ENCODE measurements at places on chromosomes 1 and 21.

GRCh38 chr21:45839274-45839673 is 142.3 kb upstream of the COL6A1 start:
- DNase-seq, result no peak

DNA sequence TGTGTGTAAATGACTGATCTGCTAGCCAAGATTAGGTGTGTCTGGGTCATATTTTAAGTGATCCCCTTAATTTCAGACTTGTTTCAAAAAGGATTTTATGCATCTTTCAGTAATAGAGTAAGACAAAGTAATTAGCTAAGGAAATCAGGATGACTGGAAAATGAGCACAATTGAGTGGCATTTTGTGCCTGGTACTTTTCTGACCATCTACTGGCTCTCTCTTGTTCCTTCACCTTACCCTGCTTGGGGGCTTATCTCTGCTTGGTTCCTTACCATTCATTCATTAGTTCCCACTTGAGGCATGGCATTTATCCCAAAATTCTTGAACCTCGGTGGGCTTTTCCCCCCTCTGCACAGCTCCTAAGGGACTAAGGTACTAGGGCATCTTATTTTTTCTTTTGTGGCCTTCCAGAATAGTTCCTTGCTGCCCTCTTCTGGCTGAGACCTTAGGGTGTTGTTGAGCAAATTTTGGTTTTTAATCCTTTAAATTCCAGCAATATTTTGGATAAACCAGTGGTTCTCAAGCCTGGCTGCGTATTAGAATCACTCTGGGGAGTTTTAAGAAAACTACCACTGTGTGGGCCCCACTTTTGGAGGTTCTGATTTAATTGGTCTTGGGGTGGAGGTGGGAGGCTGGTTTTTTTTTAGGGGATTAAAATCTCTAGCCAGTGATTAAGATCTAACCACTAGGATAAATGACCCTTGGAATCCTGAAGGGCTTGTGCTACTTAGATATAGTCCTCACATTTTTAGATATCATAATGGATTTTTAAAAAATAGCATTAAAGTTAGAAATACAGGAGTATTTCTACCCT is 50.8 kb downstream of the HS2ST1 start:
- peak; percentile 32 for DNase-seq

DNA sequence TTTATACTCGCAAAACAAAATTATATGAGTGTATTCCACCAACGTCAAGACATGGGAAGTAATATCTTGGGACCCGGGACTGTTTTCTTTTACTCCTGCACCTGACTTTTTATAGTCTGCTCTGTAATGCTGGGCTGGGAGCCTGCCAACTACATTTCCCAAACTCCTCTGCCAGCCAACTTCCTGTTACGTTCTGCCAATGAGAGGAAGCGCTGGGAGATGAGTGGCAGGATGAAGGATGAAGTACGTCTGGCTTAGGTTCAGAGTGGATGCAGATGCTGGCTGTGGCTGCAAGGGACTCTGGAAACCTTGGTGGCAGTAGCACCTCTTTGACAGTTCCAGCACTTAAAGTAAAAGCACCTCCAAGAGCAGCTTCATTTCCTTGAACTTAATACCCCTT is 59.6 kb downstream of the USP24 start:
- DNase-seq, result no peak

- no peak for DNase-seq
Measured at GRCh38 chr1:156667610-156667967, 9.6 kb downstream of the NES start.

- no peak for DNase-seq
Measured at GRCh38 chr21:27192281-27192949, 225.5 kb upstream of the ADAMTS5 start.

DNA sequence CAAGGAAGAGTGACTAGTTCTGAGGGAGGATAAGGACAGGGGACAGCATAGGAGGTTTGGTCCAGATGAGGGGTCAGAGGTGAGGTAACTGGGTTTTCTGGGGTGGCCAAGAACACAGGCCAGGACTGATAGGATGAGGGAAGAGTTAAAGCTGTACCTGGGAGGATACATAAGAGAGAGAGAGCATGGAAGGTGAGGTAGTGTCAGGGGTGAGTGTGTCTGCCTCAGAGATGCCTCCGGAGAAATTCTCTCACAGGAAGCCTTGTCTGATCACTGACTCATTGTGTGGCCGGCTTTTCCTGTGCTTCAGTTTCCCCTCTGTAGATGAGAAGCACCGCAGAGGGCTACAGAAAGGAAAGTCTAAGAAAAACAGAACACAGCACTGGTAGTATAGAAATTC is 40.2 kb downstream of the FASLG start:
- DNase-seq, result no peak

DNA sequence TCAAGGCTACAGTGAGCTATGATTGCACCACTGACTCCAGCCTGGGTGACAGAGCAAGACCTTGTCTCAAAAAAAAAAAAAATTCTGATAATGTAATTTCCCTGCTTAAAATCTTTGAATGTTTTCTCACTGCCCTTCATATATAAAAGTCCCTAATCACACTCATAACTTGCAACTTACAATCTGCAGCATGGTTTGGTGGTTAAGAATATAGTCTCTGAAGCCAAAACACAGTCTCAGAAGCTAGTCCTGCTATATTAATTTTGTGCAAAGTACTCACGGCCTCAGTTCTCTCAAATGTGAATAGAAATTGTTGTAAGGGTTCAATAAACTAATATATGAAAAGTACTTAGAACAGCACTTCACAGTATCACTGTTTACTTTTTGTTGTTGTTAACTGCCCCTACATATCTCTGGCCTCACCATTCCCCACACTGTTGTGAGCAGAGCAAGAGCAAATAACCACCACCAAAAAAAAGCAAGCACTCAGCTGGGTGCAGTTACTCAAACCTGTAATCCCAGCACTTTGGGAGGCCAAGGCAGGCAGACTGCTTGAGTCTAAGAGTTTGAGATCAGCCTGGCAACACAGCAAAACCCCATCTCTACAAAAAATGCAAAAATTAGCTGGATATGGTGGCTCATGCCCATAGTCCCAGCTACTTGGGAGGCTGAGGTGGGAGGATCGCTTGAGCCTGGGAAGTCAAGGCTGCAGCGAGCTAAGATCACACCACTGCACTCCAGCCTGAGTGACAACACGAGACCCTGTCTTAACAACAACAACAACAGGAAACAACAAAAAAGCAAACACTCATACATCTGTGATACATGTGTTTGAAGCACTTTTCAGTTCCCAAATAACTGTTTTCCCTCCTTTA is 22.4 kb downstream of the ASH1L start:
- no peak for DNase-seq

DNA sequence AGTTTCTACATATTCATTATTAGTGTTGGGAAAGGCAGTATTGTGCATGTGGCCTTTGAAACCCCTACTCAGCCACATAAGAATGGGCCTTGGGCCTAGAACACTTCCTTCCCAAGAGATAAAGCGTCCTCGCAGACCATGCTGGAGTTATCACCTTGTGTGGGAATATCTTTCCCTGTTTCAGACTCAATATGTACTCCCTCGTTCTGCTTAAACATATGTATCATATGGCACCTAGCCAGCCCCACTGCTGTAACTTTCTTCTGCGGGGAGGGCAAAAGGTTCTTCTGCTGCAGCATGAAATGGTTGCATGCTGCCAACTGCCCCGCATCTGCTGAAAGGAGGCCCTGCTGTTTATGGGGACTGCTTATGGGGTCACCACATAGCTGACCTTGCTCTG is 92.0 kb downstream of the CRB1 start:
- DNase-seq, result no peak

DNA sequence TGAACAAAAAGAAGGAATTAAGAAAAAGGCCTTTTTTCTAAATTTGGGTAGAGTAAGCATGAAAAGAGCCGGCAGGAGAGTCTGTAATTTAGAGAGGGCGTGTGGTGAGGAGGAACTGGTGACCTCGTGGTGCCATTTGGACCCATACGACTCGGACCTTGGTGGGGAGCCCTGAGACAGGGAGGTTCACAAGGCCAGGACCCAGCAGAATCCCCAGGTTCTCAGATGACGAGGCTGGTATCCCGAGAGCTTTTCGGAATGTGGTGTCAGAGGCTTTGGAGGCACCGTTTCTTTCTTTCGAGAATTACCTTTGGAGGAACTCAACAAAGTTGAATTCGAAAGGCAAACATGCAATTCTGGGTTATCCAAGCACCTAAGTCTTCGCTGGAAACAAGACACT is 34.8 kb downstream of the CLIC6 start:
- DNase-seq, result no peak

GRCh38 chr1:7454052-7454815 is 316.9 kb upstream of the VAMP3 start:
- DNase-seq, result peak; percentile 14

DNA sequence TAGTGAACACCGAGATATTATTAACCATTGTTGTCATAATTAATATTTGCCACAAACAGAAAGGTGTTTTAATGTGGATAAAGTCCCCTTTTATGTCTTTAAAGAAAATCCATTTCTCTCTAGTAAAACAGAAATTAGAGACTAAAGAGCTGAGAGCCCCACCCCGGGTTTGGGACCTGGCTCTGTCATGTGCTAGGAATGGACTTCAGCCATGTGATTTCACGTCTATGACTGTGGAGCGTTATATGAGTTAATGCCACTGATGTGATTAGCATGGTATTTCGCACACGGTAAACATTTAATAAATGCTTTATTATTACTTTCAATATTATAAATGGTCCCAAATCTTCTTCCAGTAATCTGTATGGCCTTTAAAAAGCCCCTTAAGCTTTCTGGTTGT is 205.0 kb upstream of the NFIA start:
- DNase-seq, result no peak

DNA sequence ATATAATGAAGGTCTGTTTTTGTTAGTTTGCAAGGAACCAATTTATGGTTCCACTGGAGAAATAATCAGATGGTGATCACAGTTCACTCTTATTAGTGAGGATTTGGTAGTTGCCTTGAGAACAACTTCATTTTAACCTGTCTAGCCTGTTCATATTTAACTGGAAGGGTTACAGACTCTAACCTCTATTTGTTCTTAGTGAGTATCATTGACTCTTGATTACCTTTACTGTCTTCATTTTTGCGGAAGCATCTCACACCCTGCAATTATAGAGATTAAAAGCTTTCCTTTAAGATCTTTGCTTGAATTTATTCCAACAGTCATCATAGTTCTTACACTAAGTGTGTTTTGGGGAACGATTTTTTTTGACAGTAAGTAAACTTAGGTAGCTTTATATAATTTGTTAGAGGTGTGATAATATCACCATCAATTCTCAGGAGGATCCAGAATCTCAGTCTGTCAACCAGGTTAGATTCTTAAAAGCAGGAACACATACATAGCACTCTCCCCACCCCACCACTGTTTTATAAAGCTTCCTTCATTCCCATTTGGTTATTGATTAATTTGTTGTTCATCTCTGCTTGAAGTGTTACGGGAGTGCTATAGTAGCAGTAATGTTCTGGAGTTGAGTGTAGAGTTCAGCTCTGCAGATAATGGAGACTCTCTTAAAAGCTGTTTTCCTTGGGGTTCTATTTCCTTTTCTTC is 30.1 kb downstream of the B3GALT2 start:
- no peak for DNase-seq

DNA sequence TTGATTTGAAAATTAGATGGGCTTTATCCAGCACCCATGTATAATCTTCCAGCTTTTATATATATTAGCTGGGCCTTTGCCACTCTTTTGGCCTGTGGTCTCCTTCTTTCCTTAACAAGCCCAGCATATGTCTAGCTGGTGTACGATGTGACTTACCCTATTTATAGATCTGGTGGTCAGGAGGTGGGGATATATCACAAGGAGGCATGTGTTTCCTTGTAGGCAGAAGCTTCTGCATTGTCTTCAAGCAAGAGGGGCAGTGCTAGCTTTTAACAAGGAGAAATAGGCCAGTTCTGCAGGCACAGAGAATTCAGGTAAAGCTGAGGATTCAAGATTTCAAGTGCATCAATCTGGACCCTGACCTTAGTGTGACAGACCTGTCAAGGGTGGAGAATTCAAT is 38.0 kb upstream of the DNASE2B start:
- DNase-seq, result peak; percentile 73

DNA sequence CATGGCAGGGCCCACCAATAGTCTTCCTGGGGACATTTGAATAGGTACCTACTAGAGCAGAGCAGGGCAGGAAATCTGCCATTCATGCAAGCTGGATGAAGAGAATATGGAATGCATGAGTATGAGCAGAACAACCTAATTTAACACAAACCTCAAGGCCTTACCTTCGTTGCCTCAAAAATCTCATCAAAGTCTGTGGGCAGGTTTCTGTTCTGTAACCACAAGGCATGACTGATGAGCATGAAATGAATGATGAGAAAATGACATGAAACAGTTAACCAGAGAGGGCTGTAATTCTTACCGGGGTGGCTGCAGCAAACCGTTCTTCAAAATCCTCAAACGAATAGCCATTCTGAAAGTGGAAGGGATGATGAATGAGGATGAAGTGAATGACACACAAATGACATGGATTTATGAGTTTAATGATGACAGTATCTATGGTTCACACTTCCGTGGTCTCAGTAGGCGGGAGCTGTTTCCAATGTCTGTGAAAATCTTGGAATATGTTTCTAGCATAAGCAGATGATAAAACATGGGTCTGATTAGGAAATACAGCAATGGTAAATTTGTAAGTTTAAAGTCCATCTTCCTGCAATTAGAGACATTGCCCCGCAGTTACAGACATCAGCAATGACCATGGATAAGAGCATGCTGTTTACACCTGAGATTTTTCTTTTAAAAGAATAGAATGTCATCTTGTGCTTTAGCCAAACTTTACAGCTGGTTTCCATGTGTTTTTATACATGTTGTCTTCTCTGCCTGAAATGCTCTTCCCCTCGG is 67.6 kb upstream of the C8B start:
- no peak for DNase-seq

- DNase-seq, result no peak
Measured at GRCh38 chr1:66542811-66543767, 9.1 kb downstream of the SGIP1 start.

GRCh38 chr1:41891199-41891896 is 27.4 kb downstream of the HIVEP3 start:
- DNase-seq, result no peak

GRCh38 chr1:5620997-5621396 is 371.2 kb downstream of the NPHP4 start:
- no peak for DNase-seq

- no peak for DNase-seq
Measured at GRCh38 chr1:41715441-41716095, 203.2 kb downstream of the HIVEP3 start.

- peak; percentile 64 for DNase-seq
Measured at GRCh38 chr1:115977499-115978258, 1.4 kb downstream of the SLC22A15 start.

GRCh38 chr1:50189369-50189768 is 80.6 kb downstream of the ELAVL4 start:
- DNase-seq, result no peak

GRCh38 chr1:118123116-118123839 is 61.8 kb downstream of the SPAG17 start:
- no peak for DNase-seq

- peak; percentile 90 for DNase-seq
Measured at GRCh38 chr1:161486806-161487741, 18.2 kb upstream of the FCGR2A start.

- no peak for DNase-seq
Measured at GRCh38 chr21:45827881-45828579, 153.5 kb upstream of the COL6A1 start.

- no peak for DNase-seq
Measured at GRCh38 chr1:216325336-216325735, 97.9 kb downstream of the USH2A start.

GRCh38 chr1:198265073-198265661 is 108.4 kb downstream of the NEK7 start:
- DNase-seq, result peak; percentile 46

- DNase-seq, result no peak
Measured at GRCh38 chr1:236851871-236852270, 56.8 kb downstream of the MTR start.

GRCh38 chr1:13224480-13225060 is 1.4 kb downstream of the PRAMEF18 start:
- DNase-seq, result no peak

GRCh38 chr1:111990026-111990877 is 784 bp upstream of the KCND3 start:
- no peak for DNase-seq
